Natural killer cell (primary cell): ENCODE measurements at places on chromosomes 1 and 21. TPM values are rescaled to one million over a fixed set of nuclear protein-coding genes. Genes with fewer than 3 reads are reported as not detected.
A peak's percentile ranks its signal among the peaks of the same experiment; 100 is the strongest.

- no peak overlapping the region for H3K27ac ChIP-seq
- no peaks in the 10 kb centered on the region for H3K27me3 ChIP-seq
- DNase-seq, result peak; percentile 31
Observed at GRCh38 chr1:17274186-17275170, 25.6 kb downstream of the PADI3 start.

DNA sequence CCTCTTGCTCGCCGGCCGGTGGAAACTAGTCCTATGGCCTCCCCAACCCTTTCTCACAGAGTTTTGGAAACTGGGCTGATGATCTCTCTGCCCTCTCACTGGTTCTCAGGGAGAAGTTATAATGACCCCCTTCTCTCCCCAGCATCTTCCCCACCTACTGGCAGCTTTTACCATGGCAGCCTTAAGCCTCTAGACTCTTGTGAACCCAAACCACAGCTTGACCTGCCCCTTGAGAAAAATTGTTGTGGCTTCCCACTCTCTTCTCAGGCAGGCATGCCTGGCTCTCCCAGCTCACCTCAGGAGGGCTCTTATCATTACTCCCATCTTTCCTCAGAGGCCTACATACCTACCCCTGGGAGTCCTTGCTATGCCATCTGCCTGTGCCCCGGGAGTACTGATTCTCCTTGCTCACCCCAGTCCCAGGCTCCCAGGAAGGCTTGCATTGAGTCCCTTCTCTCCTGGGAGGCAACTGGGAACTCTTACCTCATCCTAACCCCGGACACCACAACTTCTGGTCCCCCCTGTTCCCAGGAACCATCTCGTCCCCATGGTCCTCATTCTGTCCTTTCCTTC, 1.6 kb downstream of the NSUN4 start:
- H3K27ac ChIP-seq, result peak overlapping the region; percentile 97
- no peak overlapping the region for H3K4me3 ChIP-seq
- peak; percentile 53 for DNase-seq
- peaks cover 12% of the 10 kb centered on the region for H3K36me3 ChIP-seq
- peaks cover 18% of the 10 kb centered on the region for H3K4me1 ChIP-seq
- no peaks in the 10 kb centered on the region for H3K27me3 ChIP-seq

Gene S100A9
- total RNA-seq, result 13.1 TPM

GRCh38 chr1:238916828-238917227, 469.5 kb upstream of the CHRM3 start:
- no peak overlapping the region for H3K27ac ChIP-seq
- no peak overlapping the region for H3K4me3 ChIP-seq
- DNase-seq, result no peak

Gene CRYAA
- total RNA-seq, result not detected

GRCh38 chr1:160836981-160837557, 25.6 kb downstream of the CD244 start:
- H3K36me3 ChIP-seq, result peaks cover 80% of the 10 kb centered on the region
- H3K4me3 ChIP-seq, result no peak overlapping the region
- no peak for DNase-seq
- H3K4me1 ChIP-seq, result peaks cover 74% of the 10 kb centered on the region

DNA sequence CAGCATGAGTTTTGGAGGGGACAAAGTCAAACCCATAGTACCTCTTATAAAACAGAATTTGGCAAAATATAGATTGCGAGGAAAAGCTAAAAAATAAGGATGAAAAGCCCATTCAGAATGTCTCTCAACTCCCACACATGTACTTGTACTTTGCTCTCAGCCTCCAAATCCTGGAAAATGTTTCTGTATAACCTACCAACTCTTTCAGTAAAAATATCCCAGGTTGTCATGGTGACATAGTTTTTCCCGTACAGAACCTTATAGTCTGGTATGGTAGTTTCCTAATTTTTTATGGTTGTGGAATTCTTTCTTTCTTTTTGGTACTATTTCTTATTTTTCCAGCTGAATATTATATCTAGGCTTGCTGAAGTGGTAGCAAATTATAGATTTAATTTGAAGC, 15.5 kb upstream of the RPS6KC1 start:
- no peaks in the 10 kb centered on the region for H3K27me3 ChIP-seq
- no peaks in the 10 kb centered on the region for H3K4me1 ChIP-seq

DNA sequence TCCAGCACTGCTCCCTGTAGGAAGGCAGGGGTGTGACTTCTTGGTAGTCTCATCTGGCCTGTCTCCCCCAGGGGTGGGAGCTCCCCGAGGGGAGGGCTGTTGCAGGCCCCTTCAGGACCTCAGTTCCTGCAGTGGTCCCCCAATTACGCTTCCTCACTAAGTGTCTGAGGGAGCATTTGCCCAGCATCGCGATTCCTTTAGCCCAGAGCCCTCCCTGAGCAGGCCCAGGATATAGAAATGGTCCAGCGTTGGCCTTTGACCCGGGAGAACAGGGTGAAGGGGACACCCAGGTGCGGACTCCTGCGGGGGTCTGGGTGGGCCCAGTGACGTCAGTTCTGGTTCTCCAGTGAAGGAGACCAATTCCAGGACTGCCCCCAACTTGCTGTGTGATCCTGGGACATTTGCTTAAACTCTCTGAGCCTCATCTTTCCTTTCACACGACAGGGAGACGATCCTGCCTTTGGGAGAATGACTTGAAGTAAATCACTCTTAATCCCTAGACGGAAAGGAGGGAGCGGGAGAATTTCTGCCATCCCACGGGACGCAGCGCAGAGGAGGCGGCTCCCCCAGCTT, 32.6 kb upstream of the BTG2 start:
- peak; percentile 15 for DNase-seq
- no peak overlapping the region for H3K27ac ChIP-seq
- no peaks in the 10 kb centered on the region for H3K36me3 ChIP-seq
- no peaks in the 10 kb centered on the region for H3K27me3 ChIP-seq
- peaks cover 47% of the 10 kb centered on the region for H3K4me1 ChIP-seq
- no peak overlapping the region for H3K4me3 ChIP-seq

Gene BARHL2
- total RNA-seq, result not detected

- no peak for DNase-seq
- H3K27ac ChIP-seq, result no peak overlapping the region
- H3K36me3 ChIP-seq, result no peaks in the 10 kb centered on the region
- H3K4me1 ChIP-seq, result no peaks in the 10 kb centered on the region
- H3K4me3 ChIP-seq, result no peak overlapping the region
Observed at GRCh38 chr1:91412371-91412770, 7.7 kb upstream of the HFM1 start.

GRCh38 chr1:245873883-245874671, 633.0 kb downstream of the SMYD3 start:
- no peak overlapping the region for H3K27ac ChIP-seq
- no peaks in the 10 kb centered on the region for H3K36me3 ChIP-seq
- no peak for DNase-seq
- H3K27me3 ChIP-seq, result no peaks in the 10 kb centered on the region

DNA sequence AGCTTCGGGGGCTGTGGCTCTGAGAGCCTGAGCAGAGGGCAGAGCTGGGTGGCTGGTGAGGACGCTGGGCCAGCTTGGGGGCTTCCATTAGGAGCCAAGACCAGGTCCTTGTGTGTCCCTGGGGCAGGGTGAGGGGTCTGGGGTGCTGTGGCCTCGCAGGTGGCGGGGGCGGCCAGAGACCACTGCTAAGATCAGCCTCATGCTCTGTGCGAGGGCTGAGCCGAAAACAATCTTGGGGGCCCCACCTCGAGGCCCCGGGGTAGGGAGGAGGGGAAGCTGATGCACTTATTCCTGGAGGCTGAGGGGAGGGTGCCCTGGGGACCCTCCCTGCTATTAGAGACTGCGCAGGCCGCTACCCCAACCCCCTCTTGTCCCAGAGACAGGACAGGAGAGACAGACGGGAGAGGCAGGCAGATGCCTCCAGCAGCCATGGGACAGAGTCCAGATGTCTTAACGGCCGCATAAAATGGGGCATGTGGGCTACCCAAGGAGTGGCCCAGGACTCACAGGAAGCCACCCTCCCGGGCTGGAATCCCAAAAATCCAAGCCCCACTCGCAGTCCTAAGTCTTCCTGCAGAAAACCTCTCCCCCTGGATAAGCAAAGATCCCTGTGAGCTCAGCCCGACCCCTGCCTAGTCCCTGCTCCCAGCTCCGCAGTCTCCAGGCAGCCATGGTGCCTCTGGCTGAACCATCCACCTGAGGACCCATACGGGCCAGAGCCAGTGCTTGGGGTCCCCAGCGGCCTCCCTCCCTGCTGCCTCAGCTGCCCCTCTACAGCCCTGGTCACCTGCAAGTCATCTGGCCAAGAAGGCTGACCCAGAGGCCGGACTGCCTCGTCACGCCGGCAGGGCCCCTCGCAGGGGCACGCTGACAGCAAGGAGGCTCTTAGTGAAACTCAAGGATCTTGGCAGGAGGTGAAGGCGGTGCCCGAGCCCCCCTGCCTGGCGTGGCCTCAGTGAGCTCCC, 43.6 kb upstream of the COL18A1 start:
- no peaks in the 10 kb centered on the region for H3K36me3 ChIP-seq
- H3K27ac ChIP-seq, result no peak overlapping the region

GRCh38 chr1:32106663-32107275, 1.1 kb upstream of the KPNA6 start:
- no peak for DNase-seq
- H3K27ac ChIP-seq, result no peak overlapping the region
- H3K27me3 ChIP-seq, result no peaks in the 10 kb centered on the region
- peaks cover 3% of the 10 kb centered on the region for H3K36me3 ChIP-seq

Gene ZNF648
- not detected for total RNA-seq

GRCh38 chr1:169902751-169903150, 9.1 kb upstream of the SCYL3 start:
- peaks cover 5% of the 10 kb centered on the region for H3K4me1 ChIP-seq
- H3K27ac ChIP-seq, result no peak overlapping the region
- no peaks in the 10 kb centered on the region for H3K27me3 ChIP-seq
- DNase-seq, result no peak
- no peak overlapping the region for H3K4me3 ChIP-seq

- H3K27me3 ChIP-seq, result no peaks in the 10 kb centered on the region
- no peaks in the 10 kb centered on the region for H3K36me3 ChIP-seq
- H3K4me1 ChIP-seq, result no peaks in the 10 kb centered on the region
- H3K27ac ChIP-seq, result no peak overlapping the region
Observed at GRCh38 chr21:24259241-24259640, 1348.0 kb downstream of the MRPL39 start.

DNA sequence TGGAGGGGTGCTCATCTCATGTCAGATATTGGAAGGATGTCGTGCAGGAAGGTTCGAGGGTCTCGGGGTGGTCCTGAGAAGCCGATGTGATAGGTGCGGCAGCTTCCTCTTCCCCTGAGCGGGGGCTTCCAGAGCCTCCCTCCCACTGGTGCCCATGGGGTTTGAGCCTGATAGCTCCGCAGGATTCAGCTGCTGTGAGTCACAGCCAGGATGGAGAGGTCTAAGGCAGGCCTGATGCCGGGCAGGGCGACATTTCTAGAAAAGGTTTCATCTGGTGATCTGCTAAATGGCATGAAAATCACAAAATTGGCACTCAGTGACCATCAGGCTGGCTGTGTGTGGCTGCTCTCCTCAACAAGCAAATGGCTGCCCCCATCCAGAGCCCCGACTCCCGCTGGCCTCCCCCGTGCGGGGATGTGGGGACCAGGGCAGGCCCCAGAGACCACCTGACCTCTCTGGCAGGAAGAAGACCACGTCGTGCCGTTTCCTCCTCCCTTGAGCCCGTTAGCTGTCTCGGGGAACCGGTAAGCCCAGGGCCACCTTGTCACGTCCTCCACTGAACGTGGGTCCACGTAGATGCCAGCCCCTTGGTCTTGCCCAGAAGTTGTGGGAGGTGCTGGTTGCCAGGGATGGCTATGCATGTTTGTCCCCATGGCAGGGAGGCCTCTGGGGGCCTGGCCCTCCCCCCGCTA, 66.1 kb downstream of the SKI start:
- no peak overlapping the region for H3K27ac ChIP-seq
- H3K4me3 ChIP-seq, result no peak overlapping the region
- H3K4me1 ChIP-seq, result peaks cover 69% of the 10 kb centered on the region
- DNase-seq, result no peak

GRCh38 chr1:233614173-233614742, 352 bp downstream of the KCNK1 start:
- no peak for DNase-seq
- no peak overlapping the region for H3K4me3 ChIP-seq
- H3K27me3 ChIP-seq, result peaks cover 17% of the 10 kb centered on the region
- no peaks in the 10 kb centered on the region for H3K4me1 ChIP-seq
- H3K27ac ChIP-seq, result no peak overlapping the region

Gene DEGS1
- 28.6 TPM for total RNA-seq

DNA sequence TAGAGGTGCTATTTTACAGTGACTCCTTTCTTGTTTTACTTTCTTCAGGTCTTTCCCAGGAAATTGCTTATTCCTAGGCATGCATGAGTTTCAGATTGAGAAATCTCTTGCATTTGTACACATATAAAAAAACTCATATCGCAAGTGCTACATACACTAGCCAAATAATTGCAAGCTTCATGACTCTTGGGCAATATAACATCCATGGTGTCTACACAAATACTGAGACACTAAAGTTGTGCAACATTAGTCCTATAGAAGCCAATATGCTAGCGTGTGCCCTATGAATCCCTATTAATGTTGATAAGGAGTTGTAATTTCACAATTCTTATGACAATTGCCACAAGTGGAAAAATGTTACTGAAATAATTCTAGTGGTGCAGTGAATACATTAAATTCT, 591.0 kb downstream of the ADGRL2 start:
- DNase-seq, result no peak
- no peak overlapping the region for H3K27ac ChIP-seq
- no peak overlapping the region for H3K4me3 ChIP-seq

GRCh38 chr1:220149742-220150141, 55.8 kb downstream of the IARS2 start:
- DNase-seq, result no peak
- no peak overlapping the region for H3K4me3 ChIP-seq
- H3K36me3 ChIP-seq, result peaks cover 59% of the 10 kb centered on the region
- H3K27ac ChIP-seq, result no peak overlapping the region
- H3K4me1 ChIP-seq, result no peaks in the 10 kb centered on the region

Gene BCAS2
- total RNA-seq, result 45.5 TPM

DNA sequence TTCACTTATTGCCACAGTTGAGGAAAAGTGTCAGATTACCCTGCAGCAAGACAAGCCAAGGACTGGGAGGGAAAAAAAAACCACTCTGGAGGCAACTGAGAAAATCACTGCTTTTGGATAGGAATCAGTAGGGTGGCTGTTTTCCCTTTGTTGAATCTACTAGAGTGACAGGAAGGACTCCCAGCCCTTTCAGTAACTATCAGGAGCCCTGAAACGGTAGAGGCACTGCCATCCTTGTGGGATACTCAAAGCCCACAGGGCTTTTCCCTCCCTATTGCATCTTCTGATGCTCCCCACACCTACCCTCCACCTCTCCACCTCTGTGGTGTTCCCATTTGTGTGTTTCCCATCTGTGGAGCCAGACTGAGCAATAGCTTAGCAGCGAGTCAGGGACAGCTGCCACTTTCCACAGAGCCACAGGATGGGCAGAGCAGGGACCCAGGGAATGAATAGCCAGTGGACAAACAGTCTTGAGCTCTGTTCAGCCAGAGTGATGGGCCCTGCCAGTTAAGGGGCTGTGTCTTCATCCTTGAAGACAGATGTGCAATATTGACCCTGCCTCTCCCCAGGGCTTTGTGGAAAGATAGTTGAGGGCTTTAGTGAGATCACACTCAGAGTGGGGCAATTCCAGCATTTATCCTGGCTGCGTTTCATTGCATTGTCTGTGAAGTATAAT, 13.9 kb downstream of the UBIAD1 start:
- no peak overlapping the region for H3K27ac ChIP-seq
- no peaks in the 10 kb centered on the region for H3K27me3 ChIP-seq
- H3K4me3 ChIP-seq, result no peak overlapping the region

GRCh38 chr1:110196917-110197765, 13.0 kb upstream of the KCNC4 start:
- no peaks in the 10 kb centered on the region for H3K4me1 ChIP-seq
- no peak overlapping the region for H3K27ac ChIP-seq
- H3K36me3 ChIP-seq, result no peaks in the 10 kb centered on the region
